Natural killer cell (primary cell): ENCODE measurements at places on chromosomes 13 and 19. TPM values are rescaled to one million over a fixed set of nuclear protein-coding genes. Genes with fewer than 3 reads are reported as not detected.

DNA sequence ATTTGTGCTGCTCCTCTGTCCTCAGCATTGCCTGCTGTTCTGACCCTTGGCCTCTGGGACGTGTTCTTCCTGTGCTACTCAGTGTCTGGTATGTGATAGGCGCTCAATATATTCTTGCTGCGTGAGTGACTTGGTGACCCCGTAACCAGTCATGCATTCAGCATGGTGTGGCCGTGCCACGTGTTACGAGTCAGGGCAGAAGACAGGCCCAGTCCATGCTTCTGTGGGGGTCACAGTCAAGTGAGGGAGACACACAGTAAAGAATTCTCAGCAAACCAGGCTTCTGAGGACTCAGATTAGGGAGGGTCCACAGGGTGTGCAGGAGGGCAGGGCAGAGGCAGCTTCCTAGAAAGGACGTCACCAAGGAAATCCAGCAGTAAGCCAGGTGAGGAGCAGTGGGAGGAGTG, 7.9 kb downstream of the PPP1R37 start:
- no peak overlapping the region for H3K4me3 ChIP-seq
- H3K27ac ChIP-seq, result no peak overlapping the region
- no peaks in the 10 kb centered on the region for H3K27me3 ChIP-seq
- peaks cover 51% of the 10 kb centered on the region for H3K4me1 ChIP-seq

- no peak for DNase-seq
- H3K4me1 ChIP-seq, result peaks cover 37% of the 10 kb centered on the region
- H3K36me3 ChIP-seq, result peaks cover 9% of the 10 kb centered on the region
- H3K27ac ChIP-seq, result peak overlapping the region; percentile 96
- H3K4me3 ChIP-seq, result peak overlapping the region; percentile 78
- no peaks in the 10 kb centered on the region for H3K27me3 ChIP-seq
Measured at GRCh38 chr19:7637374-7638256, 705 bp downstream of the STXBP2 start.

DNA sequence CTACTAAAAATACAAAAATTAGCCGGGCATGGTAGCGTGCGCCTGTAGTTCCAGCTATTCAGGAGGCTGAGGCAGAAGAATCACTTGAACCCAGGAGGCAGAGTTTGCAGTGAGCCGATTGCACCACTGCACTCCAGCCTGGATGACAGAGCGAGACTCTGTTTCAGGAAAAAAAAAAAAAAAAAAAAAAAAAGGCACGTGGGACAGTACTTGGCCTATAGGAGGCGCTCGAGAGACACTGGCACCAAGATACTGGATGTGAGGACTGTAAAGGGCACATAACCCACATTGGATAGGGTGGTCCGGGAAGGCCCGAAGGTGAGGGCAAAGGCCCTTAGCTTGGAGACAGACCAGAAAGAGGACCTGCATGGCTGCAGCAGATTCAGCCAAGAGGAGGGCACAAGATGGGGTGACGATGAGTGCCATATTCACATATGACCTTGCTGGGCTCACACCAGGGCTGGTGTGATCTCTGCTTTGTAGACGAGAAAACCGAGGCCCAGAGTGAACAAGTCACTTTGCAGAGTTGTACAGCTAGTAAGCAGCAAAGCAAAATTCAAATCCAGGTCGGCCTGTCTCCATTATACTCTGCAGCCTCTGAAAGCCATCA, 89.4 kb downstream of the DPF1 start:
- H3K27me3 ChIP-seq, result no peaks in the 10 kb centered on the region
- no peak overlapping the region for H3K4me3 ChIP-seq
- no peaks in the 10 kb centered on the region for H3K36me3 ChIP-seq
- H3K27ac ChIP-seq, result no peak overlapping the region

- H3K4me1 ChIP-seq, result peaks cover 55% of the 10 kb centered on the region
- H3K27me3 ChIP-seq, result no peaks in the 10 kb centered on the region
- H3K4me3 ChIP-seq, result no peak overlapping the region
- H3K36me3 ChIP-seq, result no peaks in the 10 kb centered on the region
- H3K27ac ChIP-seq, result peak overlapping the region; percentile 14
Measured at GRCh38 chr19:44737238-44738071, 11.1 kb upstream of the BCL3 start.

DNA sequence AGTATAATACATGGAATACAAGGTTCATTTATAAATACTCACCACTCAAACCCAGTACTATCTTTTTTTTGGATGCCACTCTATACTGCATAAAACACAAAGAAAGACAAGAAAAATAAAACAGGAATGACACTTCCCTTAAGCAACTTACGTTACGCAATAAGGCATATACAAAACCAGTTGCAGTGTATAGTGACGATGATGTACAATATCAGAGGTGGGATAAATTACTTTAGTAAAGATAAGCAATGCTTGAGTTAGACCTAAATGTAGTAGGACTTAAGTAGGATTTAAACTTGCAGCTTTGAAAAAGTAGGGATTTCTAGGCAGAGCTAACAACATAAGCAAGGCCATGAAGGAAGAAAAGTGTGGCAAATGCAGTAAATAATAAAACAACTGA, 374.9 kb downstream of the SPRY2 start:
- no peak for DNase-seq
- no peak overlapping the region for H3K27ac ChIP-seq
- H3K27me3 ChIP-seq, result no peaks in the 10 kb centered on the region
- H3K4me1 ChIP-seq, result no peaks in the 10 kb centered on the region
- H3K4me3 ChIP-seq, result no peak overlapping the region

DNA sequence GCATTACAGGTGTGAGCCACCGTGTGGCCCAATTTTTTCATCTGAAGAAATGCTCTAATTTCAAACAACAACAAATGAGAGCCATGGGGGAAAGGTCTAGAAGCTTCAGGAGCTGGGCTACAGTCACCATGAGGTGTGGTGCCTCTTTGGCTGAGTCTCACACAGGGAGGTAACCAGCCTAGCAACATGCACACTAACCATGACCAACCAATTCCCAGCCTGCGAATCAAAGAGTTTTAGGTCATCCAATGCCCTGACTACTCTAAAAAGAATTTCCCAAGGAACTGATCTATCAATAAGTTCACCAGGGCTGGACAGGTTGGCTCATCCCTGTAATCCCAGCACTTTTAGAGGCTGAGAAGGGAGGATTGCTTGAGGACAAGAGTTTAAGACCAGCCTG, 29.9 kb downstream of the PBX4 start:
- H3K4me1 ChIP-seq, result peaks cover 32% of the 10 kb centered on the region
- H3K27ac ChIP-seq, result no peak overlapping the region
- no peaks in the 10 kb centered on the region for H3K36me3 ChIP-seq

GRCh38 chr19:861141-861755, 1.8 kb downstream of the CFD start:
- H3K27me3 ChIP-seq, result peaks cover 7% of the 10 kb centered on the region
- no peak overlapping the region for H3K27ac ChIP-seq
- DNase-seq, result no peak
- H3K4me1 ChIP-seq, result peaks cover 43% of the 10 kb centered on the region

DNA sequence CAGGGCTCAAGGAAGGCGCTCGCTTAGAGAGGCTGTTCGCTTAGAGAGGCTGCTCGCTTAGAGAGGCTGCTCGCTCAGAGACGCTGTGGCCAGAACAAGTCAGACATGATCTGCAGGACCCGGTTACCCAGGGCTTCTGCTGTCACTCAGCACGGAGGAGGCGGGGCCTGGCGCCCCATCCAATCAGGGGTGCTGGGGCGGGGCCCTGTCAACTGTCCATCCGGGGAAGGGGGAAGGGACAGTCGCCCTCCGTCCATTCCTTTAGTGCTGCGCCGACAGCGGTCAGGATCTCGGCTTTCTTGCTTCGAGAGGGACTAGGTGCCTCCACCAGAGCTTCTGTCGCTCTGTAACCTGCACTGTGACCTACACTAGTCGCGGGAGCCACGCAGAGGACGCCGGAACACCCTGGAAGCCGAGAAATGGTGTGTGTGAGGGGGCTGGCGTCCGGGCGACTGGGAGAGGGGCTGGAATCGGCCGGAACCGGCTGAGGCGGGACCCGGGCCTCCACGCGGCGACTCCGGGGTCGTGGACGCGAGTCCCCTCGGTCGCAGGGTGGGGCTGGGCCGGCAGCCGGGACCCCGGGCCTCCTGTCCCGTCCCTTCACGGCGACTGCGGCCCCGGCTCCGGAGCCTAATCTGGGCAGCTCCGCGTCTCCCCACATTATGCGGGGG, at the start of gene ZNF440:
TSS of gene ZNF440 (plus strand) at position 245 of the 671 bp plus-strand sequence. CDS start at position 420, 175 bp downstream.
- H3K27me3 ChIP-seq, result no peaks in the 10 kb centered on the region
- H3K27ac ChIP-seq, result peak within 1 kb of the TSS; percentile 55
- DNase-seq, result peak; percentile 92
- peaks cover 17% of the 10 kb centered on the region for H3K4me1 ChIP-seq
- H3K4me3 ChIP-seq, result peak within 1 kb of the TSS; percentile 83
- no peaks in the 10 kb centered on the region for H3K36me3 ChIP-seq

Gene OSCAR
- total RNA-seq, result 4.4 TPM

Gene ITGBL1
- not detected for total RNA-seq

Gene SAFB2
- total RNA-seq, result 232 TPM
